ENCODE measurements at places on chromosomes 5 and 9. TPM values are rescaled to one million over a fixed set of nuclear protein-coding genes. Genes with fewer than 3 reads are reported as not detected.

The DRD1 gene
- total RNA-seq, result not detected

The ADGRD2 gene
- not detected for total RNA-seq

The TRPM3 gene
- total RNA-seq, result not detected

The COL15A1 gene
- total RNA-seq, result 58.3 TPM

The SOHLH1 gene
- total RNA-seq, result not detected

The THG1L gene
- 3.9 TPM for total RNA-seq

GRCh38 chr9:74458832-74459231 is 38.3 kb upstream of the RORB start:
- no peak for DNase-seq

DNA sequence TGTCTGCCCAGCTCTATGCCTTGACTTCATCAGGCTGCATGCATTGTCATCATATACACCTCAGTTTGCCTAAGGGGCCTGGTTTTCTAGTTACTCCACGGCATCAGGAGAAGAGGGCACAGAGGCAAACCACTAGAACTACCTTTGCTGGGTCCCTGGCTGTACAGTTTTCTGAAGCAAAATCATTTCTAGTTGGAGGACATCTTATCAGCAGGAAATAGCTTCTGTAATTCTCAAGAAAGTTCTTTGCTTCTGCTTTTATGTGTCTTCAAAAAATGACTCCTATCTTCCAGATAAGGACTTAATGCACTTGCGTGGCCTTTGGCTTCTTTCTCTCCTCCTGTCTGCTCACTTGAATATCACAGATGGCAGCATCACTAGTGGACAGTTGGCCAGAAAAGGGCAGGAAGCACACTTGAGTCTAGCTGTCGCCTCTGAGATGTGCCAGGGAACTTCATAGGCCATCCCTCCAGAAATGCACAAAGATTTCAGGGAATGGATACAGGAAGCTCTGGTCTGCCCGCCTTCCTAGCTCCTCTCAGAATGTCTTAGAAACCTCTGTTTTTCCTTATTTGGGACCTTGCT is 22.4 kb upstream of the LTC4S start:
- DNase-seq, result no peak

DNA sequence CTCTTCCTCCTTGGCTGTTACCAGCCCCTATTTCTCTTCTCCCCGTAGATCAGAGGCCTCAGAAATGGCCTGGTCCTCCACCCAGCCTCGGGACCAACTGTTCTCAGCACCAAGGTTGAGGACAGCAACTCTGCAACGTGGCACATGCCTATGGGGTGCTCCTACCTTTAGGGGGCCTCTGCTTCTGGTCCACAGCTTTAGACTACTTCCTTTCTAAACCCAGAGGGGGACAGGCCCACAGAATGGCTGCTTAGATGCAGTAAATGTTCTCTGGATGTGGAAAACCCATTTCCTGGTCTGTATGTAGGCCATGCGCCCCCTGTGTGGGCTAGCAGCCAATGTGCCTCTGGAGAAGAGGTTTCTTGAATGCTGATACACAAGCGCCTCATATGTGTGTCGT is 68.4 kb downstream of the NRG2 start:
- no peak for DNase-seq

GRCh38 chr9:116713271-116713670 is 26.2 kb downstream of the TRIM32 start:
- DNase-seq, result no peak

GRCh38 chr5:9294793-9295465 is 250.9 kb downstream of the SEMA5A start:
- no peak for DNase-seq

GRCh38 chr5:149938279-149938678 is 6.3 kb downstream of the PDE6A start:
- peak; percentile 86 for DNase-seq

DNA sequence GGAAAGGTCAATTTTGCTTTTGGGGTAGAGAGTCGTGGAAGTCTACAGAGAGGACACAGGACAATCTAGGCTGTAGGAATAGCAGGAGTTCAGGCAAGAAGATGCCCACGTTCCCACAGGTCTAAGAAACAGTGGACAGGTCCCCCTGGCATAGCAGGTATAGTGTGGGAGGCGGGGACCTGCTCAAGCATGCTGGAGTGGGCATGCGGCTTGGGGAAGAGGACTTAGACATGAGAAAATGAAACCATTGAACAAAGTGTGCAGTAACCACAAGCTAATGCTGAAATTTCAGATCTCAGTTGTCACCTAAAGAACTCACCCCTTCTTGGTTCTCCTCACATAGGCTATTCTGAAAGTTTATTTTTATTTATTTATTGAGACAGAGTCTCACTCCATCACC is 142.8 kb upstream of the EFNA5 start:
- no peak for DNase-seq

DNA sequence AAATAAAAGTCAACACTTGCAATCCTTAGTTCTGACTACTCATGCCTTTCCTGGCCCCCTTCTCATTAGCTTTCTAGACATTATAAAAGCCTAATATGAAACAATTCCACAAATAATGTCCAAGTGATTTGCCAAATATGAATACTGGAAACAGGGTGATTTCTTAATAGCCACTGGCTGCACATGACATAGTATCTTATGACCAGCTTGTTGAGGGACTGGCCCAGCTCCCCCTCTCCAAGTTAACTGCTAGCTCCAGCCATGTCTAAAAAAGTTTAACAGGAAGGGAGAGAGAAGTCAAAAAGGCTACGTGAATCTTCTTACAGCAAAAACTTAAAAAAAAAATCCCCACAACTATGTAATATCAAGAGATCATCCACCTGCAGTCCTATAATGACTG is 1.5 kb downstream of the CERT1 start:
- no peak for DNase-seq
